ENCODE measurements at places on chromosomes 5 and 9.

GRCh38 chr5:52657247-52657645, 130.5 kb upstream of the ITGA1 start:
- no peak for DNase-seq

- DNase-seq: no peak
These were observed 25.7 kb downstream of the PIP5K1B start for GRCh38 chr9:68730570-68731235.

DNA sequence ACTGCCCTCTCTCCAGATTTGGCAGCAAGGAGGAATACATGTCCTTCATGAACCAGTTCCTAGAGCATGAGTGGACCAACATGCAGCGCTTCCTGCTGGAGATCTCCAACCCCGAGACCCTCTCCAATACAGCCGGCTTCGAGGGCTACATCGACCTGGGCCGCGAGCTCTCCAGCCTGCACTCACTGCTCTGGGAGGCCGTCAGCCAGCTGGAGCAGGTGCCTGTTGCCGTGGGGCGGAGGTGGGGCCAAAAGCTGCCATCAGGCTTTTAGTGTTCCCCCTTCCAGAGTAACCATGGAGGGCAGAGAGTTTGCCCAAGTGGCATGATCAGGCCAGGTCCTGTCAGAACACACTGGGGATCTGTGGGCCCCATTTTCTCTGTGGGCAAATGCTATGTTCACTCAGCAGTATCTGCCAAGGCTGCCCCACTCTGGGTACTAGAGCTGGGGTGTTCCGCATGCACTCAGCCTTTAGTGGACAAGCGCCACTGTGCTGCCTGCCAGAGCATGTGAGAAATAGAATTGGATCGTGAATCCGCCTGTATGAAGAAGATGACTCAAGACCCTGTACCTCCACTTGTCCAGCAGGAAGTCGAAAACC, 117.1 kb downstream of the DAB2IP start:
- no peak for DNase-seq

- peak; percentile 96 for DNase-seq
These were observed 5.0 kb downstream of the SRD5A1 start for GRCh38 chr5:6638236-6638635.

- DNase-seq: no peak
These were observed 159.3 kb downstream of the TMC1 start for GRCh38 chr9:72680593-72681282.

DNA sequence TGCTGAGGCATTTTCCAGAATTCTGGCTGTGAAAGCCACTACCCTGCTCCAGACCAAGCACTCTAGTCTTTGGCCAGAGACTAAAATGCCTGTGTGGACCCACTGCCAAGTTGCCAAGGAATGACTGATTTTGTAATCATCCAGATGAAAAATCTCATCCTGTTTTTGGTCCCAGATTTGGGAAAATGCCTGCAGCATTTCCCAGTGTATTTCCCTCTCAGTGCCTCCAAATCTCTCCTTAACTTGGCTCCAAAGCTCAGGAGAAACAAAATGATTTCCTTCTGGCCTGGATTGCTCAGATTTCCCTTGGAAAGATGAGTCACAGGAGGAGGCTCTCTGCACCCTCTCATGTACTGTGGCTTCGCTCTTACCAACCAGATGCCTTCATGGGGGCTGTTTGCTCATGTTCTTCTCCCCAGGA, 335.2 kb upstream of the TARS1 start:
- no peak for DNase-seq

DNA sequence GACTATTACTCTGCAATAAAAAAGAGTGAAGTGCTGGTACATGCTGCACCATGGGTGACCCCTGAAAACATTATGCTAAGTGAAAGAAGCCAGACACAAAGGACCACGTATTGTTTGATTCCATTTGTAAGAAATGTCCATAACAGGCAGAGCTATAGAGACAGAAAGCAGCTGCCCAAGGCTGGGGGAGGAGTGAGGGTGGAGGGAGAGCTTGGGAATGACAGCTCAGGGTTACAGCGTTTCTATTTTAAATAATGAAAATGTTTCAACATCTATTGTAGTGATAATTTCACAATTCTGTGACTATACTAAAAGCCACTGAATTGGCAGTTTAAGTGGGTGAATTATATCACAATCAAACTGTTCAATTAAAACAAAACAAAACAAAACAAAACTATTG, 81.7 kb downstream of the MYO10 start:
- DNase-seq: no peak

- DNase-seq: no peak
These were observed 22.8 kb upstream of the FOXB2 start for GRCh38 chr9:76996700-76997099.

DNA sequence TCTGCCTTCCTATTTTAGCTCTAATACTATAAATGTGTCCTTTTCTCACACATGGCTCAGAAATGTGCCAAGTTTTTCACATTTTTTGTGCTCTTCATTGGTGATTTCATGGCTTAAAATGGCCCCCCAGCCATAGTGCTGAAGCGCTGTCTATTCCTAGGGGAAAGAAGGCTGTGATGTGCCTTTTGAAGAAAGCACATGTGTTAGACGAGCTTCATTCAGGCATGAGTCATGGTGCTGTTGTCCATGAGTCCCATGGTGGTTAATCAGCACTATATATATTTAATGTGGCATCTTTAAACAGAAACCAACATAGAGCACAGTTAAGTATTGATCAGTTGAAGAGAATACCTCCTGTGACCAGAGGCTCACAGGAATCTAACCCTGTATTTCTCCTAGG, 55.8 kb downstream of the PDE8B start:
- no peak for DNase-seq

DNA sequence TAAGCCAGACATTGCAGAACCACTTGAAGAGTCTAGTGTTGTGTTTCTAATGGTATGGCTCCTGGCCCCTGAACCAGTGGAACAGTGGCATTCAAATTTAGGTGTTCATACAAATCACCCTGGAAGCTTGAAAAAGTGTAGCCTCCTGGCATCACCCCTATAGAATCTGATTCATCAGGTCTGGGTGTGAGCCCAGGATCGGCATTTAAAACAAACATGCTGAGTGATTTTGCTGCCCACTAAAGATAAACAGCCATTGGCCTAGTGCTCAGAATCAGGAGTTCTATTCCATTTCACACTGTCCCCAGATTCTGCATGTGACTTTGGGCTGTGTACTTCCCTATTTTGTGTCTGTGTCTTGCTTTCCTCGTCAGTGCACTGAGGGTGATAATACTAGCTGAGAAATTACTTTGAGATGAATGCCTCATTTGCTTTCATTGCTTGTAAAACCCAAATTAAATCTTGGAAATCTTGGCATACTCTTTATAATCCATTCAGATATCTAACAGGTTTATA, 241.5 kb upstream of the CLINT1 start:
- DNase-seq: no peak

DNA sequence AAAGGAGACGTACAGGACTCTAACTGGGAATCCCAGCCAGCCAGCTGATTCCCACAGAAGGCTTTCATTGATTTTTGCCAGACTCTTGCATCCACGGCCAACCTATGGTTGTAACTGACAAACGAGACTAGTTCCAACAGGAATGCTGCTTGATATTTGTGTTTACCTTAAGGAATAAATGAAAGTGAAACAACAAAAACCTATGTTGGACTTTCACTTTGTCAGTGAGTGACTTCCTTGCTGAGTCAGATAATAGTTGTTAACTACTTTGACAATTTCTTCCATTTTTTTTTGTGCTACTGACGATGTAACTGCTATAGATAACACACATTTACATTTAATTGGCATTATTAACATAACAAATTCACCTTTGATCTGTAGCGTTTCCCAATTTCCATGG, 63.4 kb upstream of the LRRTM2 start:
- DNase-seq: no peak
